Stimulated activated CD8-positive, alpha-beta memory T cell treated with anti-CD3 and anti-CD28 coated beads, Interleukin-7, amount 100 ng/mL, for 4 hours (primary cell): ENCODE measurements at places on chromosomes 16 and 17.

DNA sequence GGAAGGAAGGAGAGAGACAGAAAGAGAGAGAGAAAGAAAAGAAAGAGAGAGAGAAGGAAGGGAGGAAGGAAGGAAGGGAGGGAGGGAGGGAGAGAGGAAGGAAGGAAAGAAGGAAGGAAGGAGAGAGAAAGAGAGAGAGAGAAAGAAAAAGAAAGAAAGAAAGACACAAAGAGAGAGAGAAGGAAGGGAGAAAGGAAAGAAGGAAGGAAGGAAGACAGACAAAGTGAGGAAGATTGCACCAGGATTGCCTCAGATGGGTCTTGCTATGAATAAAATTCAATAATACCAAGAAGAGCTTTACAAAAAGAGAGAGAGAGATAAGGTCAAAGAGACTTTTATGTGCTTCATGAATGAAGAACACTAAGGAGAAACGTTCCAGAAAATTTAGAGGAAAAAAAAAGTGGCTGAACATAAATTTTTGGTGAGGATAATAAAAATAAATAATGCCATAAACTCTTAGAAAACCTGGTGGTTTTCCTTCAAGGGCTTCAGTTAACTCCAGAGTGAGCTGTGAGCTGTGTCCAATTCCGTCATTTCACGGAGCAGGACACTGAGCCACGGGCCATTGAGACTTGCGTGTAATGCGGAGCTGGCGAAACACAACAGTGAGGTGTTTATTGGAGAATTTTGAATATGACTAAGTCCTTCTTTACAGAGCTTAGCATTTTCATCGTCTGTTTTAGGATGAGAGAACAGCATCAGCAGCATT is 72.7 kb upstream of the TNRC6C start:
- no peak for DNase-seq

- no peak for DNase-seq
These were observed 5.7 kb upstream of the MRPS23 start for GRCh38 chr17:57855391-57856035.

DNA sequence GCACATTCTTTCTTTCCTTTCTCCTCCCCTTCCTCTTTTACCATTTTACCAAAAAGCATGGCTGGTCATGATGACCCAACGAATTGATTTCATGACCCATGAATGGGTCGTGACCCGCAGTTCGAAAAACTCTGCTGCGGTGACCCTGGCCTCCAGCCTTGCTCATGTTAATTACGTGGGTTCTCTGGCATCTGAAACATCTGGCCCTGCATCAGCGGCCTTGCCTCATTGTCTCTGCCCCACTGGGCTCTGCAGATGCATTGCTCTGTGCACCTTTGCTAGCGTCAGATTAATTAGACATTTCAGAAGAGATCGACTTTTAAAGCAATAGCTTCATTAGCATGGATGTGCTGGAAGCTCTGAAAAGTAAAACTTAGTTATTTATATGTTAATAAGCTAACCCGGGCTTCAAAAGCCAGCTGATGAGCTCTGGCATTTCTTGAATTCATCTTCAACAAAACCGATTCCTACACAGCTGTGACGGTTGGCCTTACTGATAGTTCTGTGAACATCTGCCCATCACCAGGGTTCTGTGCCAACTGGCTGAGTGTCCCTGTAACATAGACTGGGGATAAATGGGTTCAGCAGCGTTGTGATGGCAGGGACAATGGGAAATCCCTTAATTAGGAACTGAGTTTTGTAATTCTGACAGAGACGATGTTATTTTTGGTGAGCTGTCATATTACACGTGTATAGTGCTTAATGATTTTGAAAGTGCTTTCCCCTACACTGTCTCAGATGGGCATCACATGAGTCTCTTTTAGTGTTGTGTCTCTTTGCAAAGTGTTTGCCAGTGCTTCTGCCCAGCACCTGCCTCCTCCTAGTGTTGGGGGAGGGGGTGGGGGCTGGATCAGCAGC is 225.9 kb upstream of the EEF2KMT start:
- no peak for DNase-seq

DNA sequence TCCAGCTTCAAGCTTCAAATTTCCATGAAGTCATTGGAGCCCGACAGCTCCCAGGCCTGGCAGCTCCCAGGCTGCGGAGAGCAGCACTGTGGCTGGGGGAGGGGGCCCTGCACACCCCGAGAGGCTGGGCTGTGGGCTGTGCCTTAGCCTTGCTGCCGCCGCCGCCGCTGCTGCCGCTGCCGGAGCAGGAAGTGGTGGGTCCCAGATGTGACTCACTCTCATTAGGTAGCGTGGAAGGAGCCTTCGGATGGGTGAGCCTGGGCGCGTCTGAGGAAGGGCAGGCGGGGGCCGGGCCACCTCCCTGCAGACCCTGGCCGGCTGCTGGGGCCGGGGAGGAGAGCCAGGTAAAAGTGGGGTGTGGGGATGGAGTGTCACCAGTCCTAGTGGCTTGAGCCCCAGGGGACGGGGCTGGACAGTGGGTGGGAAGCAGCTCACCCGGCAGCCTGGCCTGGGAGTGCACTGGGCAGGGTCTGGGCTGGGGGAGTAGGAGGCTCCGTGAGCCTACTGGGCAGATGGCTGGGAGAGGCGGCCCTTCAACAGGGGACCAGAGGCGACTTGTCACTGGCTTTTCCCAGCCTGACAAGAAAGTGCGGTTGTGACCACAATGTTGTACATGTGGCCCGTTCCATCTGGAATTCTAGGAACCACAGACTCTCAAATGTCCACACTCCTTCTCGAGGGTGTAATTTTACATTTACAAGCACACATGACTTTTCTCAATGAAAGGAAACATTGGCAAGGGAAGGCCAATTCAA is at the start of gene ADCY7:
Gene ADCY7, plus strand, starts transcription at position 215 of the 755 bp plus-strand sequence. CDS start 21,629 bp downstream, outside the sequence.
- DNase-seq, result peak; percentile 72

GRCh38 chr17:32350666-32351418 is 885 bp downstream of the ZNF207 start:
- peak; percentile 17 for DNase-seq

DNA sequence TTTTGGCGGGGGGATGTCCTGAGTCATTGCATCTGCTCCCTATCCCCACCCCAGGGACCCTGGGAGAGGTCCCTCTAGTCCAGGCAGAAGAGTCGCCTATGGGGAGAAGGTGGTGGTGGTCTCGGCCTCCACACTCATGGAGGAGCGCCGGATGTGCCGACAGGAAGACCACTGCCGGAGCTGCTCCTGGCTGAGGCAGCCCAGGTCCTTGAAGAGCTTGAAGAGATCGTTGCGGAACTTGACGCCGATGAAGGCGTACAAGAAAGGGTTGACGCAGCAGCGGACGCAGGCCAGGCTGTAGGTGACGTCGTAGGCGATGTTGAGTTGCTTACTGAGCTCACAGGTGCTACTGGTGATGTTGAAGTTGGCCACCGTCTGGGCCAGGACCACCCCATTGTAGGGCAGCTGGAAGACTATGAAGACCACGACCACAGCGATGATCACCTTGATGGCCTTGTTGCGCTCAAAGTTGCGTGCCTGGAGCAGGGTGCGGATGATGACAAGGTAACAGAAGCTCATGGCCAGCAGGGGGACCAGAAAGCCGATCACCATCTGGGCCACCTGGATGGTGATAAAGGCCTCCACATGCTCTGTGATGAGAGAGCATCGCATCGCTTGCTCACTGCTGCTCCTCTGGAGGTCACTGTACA is 10.5 kb downstream of the CCR7 start:
- DNase-seq, result no peak

DNA sequence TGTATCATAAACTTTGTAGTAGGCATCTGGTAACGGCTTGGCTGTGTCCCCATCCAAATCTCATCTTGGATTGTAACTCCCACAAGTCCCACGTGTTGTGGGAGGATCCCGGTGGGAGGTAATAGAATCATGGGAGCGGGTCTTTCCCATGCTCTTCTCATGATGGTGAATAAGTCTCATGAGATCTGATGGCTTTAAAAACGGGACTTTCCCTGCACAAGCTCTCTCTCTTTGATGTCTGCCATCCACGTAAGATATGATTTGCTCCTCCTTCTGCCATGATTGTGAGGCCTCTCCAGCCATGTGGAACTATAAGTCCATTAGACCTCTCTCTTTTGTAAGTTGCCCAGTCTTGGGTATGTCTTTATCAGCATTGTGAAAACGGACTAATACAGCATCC is 248.7 kb downstream of the SNX29 start:
- no peak for DNase-seq

GRCh38 chr17:61713035-61713434 is 122.0 kb upstream of the NACA2 start:
- DNase-seq, result no peak

DNA sequence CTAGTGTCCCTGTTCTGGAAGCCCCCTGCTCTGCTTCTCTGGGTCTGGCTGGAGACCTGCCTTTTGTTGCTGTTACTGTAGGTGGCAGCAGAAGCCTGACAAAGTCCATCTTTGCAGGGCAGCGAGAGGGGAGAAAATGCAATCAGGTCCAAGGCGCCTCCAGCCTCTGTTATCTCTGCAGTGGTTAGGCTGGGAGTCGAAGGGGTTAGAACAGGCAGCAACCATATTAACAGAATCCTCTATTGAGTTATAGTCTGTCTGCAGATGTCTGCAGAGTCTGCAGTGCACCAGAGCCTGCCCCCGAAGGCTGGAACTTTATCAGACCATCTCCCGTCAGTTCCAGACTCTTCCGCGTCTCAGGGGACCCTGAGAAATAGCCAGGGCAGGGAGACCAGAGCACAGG is 404.9 kb upstream of the EEF2KMT start:
- no peak for DNase-seq

GRCh38 chr16:87735270-87736007 is 30.3 kb downstream of the KLHDC4 start:
- no peak for DNase-seq

DNA sequence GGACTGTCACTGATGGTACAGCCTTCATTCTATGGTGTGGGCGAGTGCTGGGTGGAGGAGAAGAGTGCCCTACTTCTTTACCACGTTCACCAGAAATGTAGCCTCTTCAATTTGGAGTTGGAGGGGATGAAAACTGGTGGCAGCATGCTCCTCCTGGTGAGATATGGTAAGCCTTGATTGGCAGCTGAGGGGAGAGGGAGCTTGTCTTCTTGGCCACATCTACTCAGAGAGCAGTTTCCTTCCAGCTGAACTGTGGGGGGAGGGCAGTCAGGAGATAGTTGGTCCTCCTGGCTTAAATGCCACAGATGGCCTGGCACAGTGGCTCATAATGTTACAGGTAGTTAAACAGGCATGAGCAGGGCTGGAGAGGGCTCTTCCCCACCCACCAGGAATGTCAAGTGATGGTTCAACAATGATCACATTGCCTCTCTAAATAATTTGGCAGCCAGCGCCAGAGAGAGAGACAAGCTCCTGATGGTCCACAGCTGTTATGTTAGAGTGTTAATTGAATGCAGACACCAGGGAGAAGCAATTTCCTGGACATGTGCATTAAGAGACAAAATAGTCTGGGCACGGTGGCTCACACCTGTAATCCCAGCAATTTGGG is 9.0 kb upstream of the MAPK3 start:
- no peak for DNase-seq

- no peak for DNase-seq
These were observed 4.4 kb downstream of the MSLN start for GRCh38 chr16:764848-765487.

DNA sequence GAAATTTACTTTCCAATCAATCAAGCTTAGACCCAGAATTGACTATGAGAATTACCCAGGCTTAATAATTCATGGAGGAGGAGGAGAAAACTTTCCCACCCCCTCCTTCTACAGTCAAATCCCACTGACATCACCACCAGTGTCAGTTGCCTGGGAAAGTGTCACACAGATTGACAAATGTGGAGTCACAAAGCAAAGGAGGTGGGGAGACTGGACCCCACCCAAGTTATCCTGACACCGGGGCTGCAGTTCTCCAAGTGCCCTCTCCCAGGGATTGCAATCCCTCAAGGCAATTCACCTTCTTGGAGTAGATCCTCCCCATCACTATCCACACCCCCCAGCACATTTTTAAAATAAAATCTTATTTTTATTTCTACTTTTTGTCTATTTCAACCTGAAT is 100.2 kb upstream of the CDH11 start:
- DNase-seq, result no peak

GRCh38 chr16:50281391-50282009 is 15.1 kb downstream of the ADCY7 start:
- no peak for DNase-seq

GRCh38 chr17:66403846-66404556 is 101.6 kb downstream of the PRKCA start:
- no peak for DNase-seq

- no peak for DNase-seq
These were observed 178.3 kb downstream of the PMP22 start for GRCh38 chr17:15086776-15087295.

GRCh38 chr16:84299734-84300440 is 5.2 kb downstream of the WFDC1 start:
- no peak for DNase-seq

GRCh38 chr17:49041527-49041926 is 44.3 kb downstream of the IGF2BP1 start:
- DNase-seq, result no peak

- no peak for DNase-seq
These were observed at the start of gene HS3ST2 for GRCh38 chr16:22813948-22814710. Gene HS3ST2 (plus strand): TSS chr16:22814162. CDS start chr16:22814611, 449 bp downstream.

DNA sequence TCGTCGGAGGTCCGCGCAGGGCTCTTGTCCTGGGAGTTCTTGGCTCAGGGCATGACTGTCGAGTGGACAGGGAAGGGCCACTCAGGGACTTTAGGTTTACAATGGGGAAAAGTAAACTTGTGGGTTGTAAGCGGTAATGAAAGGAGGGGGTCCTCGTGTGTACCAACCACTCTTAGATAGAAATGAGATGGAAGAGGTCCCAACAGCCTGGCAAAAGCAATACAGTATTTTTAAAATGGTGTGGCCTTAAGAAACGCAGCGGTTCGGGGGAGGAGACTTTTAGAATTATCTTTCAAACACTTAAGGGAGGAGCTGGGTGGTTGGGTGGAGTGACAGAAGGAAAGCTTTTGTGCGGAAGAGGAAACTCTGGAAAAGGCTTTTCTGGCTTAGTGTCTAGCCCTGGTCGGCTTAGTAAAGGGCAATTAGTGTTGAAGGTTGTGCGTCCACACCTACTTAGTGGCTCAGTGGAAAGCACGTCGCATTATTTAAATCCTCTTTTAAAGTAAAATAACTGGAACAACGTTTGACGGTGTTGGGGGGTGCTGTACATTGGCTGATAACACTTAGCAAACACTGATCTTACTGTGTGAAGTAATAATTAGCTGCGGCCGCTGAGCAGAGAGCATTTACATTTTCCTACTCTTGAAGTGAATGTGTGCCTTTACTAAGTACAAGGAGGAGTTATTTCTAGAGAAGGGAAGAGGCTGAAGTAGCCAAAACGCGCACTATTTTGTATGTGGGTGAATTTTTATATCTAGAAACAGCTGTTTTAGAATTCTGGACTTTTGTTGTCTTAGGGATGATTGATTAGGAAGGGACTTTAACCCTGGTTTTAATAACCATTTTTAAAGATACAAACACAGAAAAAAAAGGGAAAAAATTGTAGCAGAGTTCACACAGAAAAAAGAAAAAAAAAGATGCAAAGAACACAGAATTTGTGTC is 1.0 kb downstream of the WSB1 start:
- DNase-seq, result peak; percentile 11

GRCh38 chr16:53565296-53565863 is 62.4 kb upstream of the AKTIP start:
- no peak for DNase-seq
